Muscle of arm (tissue), 14 donors: ENCODE measurements at places on chromosomes 5 and 9.

GRCh38 chr5:98104454-98105188, 668.8 kb upstream of the RGMB start:
- no peak for DNase-seq

DNA sequence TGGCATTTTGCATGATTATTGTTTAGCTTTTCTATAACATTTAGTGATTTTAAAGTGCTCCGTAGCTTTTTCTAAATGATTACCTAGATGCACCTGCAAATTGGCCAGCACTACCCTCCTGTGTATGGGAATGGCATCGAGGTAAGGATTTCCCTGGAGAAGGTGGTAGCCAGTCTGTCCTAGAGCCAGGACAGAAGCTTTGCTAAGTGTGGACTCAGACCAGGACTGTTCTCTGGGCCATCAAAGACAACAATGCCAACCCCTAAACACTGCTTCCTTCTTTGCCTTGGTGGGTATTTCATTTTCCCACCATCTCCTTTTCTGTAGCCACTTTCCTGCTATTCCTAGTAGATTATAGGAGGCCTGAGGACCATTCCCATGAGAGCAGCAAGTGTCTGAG, 53.0 kb downstream of the CD180 start:
- DNase-seq, result no peak

DNA sequence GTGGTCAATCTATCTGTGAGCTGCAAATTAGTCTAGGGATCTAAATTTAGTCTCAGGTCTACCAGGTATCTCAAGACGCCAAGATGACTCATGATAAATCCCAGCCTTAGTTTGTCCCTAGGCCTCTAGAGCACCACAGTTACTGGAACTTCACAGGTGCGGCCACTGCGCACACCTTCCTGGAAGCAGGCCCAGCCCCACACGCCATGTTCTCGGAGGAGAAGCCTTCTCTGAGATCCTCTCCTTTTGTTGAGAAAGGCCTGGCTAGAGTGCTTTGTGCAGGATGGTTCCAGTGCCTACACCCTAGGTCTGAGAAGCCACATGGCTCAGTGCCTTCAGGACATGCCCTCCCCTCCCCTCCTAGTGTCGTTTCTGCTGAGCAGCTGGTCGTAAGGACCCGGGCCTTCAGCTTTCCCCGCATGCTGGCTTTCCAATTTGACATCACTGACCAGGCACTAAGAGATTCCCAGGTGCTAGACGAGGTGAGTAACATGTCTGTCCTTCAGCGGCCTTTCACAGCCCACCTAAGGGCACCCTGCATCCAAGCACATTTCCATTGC, 51.9 kb downstream of the IPPK start:
- DNase-seq, result no peak

GRCh38 chr9:114638404-114638803, 19.2 kb downstream of the TEX53 start:
- no peak for DNase-seq

DNA sequence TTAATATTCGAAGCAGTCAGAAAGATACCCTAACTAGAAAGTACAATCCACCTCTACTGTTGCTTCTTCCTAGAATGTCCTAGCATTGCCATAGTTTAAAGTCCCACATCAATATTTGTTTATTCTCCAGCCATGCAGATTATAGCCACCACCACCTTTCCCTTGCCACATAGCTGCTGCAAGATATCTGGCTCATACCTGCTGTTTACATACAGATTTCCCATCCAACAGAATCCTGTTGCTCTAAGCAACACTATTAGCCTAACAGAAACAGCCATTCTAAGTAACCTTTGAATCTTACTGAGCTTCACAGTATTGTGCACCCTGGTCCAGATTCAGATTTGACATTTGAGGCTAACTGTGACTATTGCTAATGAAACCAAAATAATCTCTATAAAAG, 45.6 kb downstream of the GNAQ start:
- no peak for DNase-seq

DNA sequence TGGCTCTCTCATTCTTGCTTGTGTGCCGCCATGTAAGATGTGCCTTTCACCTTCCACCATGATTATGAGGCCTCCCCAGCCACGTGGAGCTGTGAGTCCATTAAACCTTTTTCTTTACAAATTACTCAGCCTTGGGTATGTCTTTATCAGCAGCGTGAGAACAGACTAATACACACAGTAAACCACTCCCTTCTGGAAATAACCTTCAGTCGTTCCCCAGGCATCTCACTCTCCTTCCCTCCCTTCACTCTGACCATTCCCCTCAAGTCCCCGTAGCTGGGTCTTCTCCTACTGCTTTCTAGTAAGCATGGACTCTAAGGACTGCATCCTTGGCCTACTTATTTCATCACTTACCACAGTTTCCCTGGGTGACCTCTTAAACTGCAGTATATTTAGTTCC, 493.9 kb downstream of the CCDC171 start:
- DNase-seq, result no peak

DNA sequence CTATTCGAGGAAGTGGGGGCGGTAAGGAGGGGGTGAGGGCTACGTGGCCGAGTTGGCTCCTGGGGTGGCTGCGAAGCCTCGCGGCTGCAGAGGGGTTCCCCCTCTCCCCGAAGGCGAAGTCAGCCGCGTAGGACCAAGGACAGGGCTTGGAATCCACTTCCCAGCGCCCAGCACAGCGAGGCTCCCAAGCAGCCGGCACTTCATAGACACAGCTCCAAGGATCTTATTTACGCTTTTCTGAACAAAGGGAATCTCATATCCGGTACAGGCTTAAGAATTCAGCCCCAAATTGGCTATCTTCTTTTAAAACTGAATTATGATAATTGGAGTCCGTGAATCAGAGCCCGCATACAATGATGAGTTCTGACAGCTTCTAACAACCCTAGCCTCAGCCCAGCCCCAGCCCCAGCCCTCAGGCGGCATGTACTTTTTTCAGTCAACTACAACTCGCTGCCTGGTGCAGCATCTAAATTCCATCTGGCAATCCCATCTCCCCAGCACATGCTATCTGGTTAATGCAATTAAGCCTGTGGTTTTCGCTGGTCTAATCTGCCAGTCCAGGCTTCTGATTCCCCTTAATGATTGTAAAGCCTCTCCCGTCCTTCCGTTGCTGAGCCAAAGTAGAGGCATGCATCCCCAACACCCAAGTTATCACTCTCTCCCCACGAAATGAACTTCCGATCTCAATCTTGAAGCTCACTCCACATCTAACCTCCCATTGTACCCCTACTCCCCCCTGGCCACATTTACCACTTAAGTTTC, 1.0 kb downstream of the ELAVL2 start:
- DNase-seq, result no peak

- DNase-seq, result no peak
These were observed 17.5 kb upstream of the GPX3 start for GRCh38 chr5:151002681-151003502.

- no peak for DNase-seq
These were observed 82.1 kb upstream of the ALDH1A1 start for GRCh38 chr9:73034962-73035361.

DNA sequence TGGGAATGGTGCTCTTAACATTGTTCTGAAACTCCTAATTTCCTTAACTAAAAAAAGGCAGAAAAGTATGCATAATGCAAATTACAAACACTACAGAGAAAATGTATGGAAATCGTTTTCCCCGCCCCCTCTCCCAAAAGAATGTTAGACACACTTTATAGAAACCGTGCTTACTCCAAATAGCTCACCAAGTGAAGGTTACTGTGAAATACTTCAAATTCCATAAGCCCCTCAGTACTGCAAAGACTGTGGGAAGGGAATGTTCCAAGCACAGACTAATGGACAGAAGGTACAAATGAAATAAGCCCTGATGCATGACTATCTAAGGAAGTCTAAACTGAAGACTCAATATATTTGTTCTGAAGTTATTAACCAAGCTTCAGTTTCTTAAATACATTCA, 12.5 kb downstream of the MAPKAP1 start:
- no peak for DNase-seq

DNA sequence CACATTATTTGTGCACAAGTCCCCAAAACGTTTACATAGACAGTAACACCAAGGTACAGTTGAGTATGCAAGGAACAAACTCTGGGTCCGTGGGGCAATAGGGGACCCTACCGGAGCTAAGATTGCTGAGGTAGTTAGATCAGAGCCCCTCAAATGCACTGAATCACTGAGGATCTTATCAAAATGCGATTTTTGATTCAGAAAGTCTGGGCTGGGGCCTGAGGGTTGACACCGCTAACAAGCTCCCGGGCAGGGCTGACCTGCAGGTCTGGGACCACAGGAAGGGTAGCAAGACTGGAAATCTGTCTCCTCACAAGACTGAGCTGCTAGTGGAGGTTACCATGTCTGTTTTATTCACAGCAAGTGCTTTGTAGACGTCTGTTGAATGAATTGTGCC, 1.8 kb upstream of the IL3 start:
- DNase-seq, result no peak

DNA sequence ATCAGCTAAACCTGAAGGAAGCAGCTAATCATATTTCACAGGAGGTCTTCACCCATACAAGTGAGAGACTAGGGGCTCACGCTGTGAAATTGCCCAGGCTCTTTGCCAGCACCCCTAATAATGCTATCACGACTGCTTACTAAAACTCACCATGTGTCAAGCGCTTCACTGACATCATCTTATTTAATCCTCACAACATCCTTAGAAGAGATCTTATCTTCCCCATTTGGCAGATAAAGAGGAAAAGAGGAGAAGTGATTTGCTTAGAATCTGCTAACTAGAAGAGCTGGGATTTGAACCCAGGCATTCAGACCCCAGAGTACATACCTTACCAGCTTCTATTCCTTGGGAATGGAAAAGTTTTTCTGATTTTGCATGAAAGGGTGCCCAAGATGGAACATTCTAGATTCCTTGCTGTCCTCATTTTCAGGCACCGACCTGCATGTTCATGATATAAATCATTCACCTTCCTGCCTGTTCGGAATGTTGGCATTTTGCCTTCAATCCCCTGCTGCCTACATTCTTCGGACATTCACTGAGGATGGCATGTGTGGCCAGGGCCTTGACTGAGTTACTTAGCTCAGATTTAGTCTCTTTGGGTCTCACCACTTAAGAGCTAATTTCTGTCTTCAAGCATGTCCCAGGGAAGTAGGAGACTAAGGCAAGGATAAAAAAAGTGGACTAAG, 88.1 kb downstream of the SH3TC2 start:
- DNase-seq, result no peak

GRCh38 chr9:37486616-37487548, 1.1 kb downstream of the POLR1E start:
- DNase-seq, result peak; percentile 72

- DNase-seq, result no peak
These were observed 523.6 kb upstream of the WWC1 start for GRCh38 chr5:167767795-167768194.

DNA sequence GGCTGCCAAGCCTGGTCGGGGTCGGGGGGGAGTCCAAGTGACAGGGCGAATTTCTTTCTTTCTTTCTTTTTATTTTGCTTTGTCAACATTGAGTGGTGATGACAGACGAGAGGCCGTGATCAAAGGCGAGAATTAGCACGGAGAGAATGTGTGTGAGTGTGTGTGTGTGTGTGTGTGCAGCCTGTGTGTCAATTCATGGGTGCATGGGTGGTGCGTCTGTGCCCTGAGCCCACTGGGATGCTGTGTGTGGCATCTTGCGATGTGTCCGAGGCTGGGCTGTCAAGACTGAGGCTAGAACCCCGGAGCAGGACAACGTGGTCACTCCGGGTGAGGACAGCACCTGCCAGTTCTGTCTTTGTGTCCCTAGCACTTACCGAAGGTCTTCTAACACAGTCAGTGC, 4.7 kb upstream of the FIBCD1 start:
- DNase-seq, result no peak

GRCh38 chr9:136023410-136024225, 62.4 kb upstream of the UBAC1 start:
- DNase-seq, result no peak

- no peak for DNase-seq
These were observed 212.5 kb downstream of the GADD45G start for GRCh38 chr9:89817151-89817950.

DNA sequence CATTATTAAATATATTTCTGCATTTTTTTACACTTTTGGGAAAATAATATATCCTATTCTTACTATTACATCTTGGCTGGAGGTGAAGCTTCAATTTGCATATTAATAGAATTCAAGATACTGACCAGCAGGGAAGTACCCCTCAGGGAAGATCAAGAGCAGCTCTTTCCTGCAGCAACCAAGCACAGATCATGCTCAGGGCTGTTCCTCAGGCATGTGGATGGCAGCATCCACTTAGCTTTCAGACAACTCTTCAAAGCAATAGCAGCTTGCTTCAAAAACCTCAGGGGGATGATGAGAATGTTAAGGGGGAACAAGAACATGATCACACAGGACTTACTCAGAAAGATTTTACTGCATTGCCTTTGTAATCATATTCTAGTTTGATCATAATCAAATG, 731.8 kb downstream of the SEMA5A start:
- no peak for DNase-seq

DNA sequence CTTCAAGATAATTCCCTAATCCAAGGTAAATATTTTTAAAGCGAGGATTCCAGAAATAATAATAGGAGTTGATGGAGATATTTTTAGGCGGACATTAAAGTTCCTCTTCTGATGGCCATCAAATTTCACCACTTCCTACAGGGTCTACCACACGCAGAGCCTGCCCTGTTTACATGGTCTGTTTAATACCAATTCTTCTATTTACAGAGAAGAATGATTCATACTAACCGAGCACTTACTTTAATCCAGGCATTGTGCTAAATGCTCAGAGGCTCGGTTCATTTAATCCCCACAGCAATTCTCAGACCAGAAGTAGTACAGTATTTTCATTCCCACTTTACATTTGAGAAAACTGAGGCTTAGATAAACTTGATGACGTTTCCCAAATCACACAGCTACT, 3.0 kb upstream of the ITGA1 start:
- no peak for DNase-seq

DNA sequence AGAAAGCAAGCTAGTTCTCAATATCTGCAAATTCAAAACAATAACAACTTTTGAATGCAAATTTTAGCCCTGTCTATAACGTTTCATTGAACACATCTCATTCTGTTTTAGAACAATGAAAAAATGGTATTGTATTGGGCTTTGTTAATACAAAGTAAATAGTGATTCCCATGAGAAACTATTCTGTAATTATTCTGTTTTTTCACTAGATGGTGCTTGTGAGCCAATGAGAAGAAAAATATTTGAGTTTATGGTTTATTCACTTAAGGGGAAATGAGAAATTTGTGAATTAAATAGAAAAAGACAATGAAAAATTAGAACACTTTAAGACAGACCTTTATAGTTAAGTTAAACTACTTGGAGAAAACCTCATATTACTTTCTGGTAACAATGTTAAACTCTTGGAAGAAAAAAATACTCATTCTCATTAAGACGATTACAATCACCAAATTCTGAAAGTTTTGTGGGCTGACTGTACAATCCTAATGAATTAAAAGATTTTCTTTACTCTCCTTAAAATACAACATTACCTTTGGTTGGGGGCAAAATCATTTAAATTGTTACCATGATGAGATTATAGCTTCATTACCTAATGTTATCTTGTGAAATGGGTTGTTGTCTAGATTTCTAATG, 127.0 kb downstream of the NNT start:
- peak; percentile 25 for DNase-seq

- peak; percentile 35 for DNase-seq
These were observed 213.3 kb downstream of the CDK5RAP2 start for GRCh38 chr9:120366644-120367019.

- no peak for DNase-seq
These were observed 806.5 kb downstream of the PRELID2 start for GRCh38 chr5:145028626-145029025.

GRCh38 chr5:32628049-32628844, 42.9 kb downstream of the SUB1 start:
- DNase-seq, result no peak

- no peak for DNase-seq
These were observed 62.3 kb upstream of the TNFAIP8 start for GRCh38 chr5:119293516-119293829.
